Stimulated activated CD8-positive, alpha-beta memory T cell treated with anti-CD3 and anti-CD28 coated beads, Interleukin-7, amount 100 ng/mL, for 48 hours (primary cell): ENCODE measurements at places on chromosomes 7 and 10.

DNA sequence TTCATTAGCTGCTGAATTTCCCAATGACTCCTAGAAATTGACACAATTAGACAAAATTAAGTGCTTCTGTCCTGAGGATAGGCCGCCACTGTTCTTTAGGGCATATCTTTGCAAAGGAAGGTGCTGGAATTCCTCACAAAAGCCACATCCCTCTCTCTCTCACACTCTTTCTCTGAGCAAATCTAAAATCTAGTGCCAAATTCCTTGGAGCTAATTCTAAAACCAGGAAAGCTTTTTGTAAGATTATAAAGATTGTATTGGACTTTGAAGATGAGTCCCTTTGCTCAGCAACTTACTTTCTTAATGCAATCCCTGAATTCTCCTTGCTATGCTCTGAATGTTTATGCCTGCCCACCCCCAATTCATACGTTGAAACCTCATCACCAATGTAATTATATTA is 288.9 kb downstream of the KCNMA1 start:
- no peak for DNase-seq

DNA sequence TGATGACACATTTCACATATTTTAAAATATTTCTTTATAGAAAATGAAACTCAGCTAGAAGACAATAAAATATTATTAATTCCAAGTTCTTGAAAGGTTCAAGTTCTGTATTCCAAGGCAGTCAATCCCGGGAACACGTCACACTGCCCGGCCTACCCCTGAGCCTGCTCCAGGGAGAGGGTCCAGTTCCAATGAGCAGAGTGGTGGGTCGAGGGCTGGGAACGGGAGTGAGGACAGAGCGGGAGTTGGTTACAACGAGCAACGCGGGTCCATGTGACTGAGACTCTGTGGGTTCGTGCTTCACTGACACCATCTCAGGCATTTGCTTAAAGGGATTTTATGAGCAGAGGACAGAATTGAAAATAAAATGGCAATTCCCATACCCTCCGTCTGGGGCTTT is 209.4 kb downstream of the TCERG1L start:
- DNase-seq: no peak

GRCh38 chr10:4227586-4227985 is 442.6 kb upstream of the KLF6 start:
- no peak for DNase-seq

DNA sequence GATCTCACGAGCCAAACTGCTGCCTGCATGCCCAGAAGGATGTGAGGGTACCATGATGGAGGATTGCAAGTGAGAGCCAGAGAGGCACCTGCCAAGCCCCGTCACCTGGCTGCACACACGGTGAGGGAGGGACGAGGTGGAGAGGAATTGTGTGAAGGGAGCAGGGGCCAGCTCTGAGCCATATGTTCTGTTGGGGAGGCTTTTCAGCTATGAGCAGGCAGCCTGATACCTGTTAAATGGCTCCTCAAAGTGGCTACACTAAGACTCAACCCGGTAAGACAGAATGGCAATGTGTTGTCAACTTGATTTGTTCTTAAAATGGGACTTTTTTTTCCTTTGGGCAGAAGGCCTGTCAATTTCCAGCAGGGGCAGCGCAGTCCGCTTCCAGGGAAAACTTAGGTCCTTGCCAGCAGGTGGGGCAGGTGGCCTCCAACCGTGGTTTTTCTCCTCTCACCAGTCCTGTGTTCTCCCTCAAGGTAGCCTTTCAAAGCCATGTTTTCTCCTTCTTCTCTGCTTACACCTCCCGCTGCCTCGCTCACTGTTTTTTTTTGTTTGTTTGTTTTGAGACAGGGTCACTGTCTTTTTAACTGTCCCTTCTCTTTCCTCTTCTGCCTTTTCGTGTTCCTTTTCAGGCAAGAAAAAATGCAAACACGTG is 57.7 kb upstream of the ZNRF2 start:
- no peak for DNase-seq

DNA sequence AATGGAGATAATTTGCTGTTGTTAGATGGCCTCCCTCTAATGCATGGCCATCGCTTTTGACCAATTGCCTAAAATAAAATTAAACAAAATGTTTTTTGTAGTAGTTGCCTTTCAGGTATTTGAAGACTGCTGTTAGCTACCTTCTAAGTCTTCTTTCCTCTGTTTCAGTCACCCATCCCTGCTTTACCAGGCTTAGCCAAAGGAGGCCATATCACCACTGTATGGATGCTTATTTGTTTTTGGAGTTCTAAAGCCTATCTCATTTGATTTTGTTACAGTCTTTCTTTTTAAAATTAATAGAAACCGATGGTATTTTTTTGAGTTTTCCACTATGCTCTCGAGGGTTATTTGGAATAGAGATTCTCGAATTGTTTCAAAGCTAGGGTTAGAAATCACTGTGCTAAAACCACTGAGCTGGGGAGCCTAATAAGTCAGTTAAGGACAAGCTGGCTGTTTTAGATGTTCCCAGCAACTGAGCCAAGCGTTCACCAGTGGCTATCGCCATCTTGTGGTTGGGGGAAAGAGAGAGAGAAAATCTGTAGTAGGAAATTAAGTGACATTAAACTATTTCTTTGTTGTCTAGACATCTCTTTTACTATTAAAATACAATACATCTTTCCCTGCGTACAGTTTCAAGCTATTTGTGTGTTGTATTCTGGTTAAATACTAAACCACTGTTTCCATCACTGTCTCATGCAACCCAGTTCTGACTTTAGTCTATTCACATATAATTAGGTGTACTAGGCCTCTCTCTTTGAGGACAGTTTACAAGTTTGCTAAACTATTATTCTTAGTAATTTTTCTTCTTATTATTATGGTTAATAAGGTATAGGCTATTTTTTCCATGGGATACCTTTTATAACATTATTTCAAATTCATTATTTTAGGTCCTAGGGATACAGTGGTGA is 52.2 kb downstream of the GPR158 start:
- no peak for DNase-seq

DNA sequence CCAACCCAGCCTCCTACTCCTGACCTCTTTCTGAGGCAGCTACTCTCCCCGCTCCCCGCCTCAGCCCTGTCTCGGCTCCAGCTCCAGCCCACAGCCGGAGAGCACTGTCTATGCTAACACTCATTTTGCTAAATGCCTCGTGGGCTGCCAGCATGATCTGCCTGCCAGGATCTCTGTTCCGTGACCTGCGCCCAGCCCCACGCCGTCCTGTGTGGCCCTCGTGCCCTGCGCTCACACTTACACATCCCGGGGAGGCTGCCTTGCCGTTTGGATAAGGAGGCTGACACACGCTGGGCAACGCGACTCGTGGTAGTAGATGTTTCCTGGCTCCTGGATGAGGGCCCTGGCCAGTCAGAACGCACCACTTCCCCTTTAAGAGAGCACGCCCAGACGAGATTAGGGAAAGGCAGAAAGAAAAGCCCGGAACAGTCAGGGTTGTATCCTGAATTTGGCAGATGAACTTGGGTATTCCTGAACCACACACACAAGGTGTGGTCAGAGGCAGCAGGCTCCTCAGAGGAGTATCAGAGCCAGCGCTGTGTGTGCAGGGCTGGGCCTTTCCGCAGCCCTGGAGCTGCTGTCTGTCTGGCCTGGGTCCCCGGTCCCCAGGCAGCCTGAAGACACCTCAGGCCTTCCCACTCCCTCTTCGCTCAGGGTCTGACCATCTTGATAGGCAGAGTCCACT is 97.7 kb upstream of the EFCAB10 start:
- no peak for DNase-seq

DNA sequence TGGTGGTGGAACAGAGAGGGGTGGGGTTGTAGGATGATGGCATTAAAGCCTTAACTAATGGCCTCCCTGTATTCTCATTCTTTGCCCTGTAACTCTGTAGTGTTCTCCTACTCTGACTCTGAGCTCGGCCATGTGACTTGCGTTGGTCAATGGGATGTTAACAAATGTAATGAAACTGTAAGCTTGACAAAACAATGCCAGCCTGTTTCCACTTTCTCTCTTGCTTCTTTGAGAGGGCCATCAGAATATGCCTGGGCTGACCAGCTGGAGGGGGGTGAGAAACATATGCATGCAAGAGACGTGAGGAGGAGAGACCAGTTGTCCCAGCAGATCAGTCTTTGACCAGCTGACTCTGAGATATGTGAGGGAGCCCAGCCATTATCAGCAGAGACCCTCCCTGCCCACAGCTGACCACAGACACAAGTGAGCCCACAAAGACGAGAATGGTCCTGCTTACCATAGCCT is 100.6 kb downstream of the ICA1 start:
- no peak for DNase-seq

GRCh38 chr7:77409739-77410547 is 6.2 kb downstream of the GSAP start:
- no peak for DNase-seq

- no peak for DNase-seq
Observed at GRCh38 chr10:33483124-33483815, 148.8 kb upstream of the NRP1 start.

- no peak for DNase-seq
Observed at GRCh38 chr7:75743455-75743859, 4.7 kb upstream of the HIP1 start.

GRCh38 chr7:66464059-66464458 is 164.6 kb upstream of the KCTD7 start:
- DNase-seq: no peak

- DNase-seq: no peak
Observed at GRCh38 chr7:114589436-114589835, 174.8 kb downstream of the FOXP2 start.

DNA sequence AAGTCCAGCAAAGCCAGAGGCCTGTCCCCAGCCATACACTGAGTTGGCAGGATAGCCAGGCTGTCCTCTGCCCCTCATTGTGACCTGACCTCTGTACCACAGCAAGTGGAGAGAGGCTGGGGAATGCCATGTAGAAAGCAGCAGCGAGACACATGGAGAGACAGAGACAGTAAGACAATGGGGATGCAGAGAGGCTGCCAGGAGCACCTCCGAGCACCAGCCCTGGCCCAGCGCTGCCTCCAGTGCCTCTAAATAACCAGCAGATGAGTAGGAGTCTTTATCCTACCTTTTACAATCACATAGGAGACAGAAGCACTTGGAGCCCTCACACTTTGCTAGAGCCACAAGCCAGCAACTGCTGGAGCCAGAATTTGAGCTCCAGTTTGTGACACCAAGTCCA is 8.1 kb downstream of the GDF2 start:
- DNase-seq: no peak

DNA sequence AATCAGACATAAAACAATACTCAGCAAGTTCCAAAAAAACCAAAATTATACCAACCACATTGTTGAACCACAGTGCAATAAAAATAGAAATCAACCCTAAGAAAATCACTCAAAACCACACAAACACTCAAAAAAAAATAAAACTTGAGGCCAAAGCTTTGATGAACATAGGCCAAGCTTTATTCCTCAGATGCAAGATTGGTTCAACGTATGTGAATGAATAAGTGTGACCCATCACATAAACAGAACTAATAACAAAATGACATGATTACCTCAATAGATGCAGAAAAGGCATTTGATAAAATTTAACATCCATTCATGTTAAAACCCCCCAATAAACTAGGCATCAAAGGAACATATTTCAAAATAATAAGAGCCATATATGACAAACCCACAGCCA is 506.1 kb upstream of the FZD8 start:
- DNase-seq: no peak

- no peak for DNase-seq
Observed at GRCh38 chr10:8790390-8790789, 735.9 kb downstream of the GATA3 start.

- DNase-seq: no peak
Observed at GRCh38 chr7:82745820-82746219, 302.2 kb upstream of the CACNA2D1 start.

DNA sequence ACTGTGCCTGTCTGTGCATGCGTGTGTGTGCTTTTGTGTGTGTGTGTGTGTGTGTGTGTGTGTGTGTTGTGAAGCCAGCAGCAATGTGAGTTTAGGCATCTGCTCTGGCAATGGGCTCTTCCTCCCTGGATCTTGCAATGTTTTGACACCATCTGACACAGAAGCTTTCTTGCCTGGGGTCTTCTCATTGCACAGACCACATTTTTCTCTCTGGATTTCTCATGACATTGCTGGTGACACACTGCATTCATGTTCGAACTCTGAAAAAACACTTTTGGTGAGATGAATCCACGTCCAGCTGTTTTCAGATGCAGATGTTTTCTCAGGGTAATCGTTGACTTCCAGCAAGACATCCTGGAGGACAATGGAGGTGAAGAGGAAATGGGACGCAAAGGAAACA is 63.0 kb upstream of the FZD8 start:
- no peak for DNase-seq

DNA sequence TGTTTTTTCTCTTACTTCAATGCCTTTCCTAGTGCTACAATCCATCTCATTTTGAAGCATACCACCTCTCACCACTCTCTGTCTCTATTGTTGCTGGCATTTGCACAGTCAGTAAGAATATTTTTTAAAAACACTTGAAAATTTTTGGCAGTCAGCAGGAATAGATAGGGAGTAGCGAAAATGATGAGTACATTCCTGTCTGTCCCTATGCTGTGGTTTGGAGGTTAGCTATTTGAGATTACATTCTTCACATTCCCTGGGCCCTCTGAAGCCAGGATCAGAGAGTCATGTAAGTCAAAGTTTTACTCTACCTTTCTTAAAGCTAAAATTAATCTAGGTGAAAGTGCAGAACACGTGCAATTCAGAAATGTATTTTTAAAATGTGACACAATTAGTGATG is 53.0 kb upstream of the MAGI2 start:
- no peak for DNase-seq

GRCh38 chr7:24199978-24200377 is 84.0 kb upstream of the NPY start:
- no peak for DNase-seq

GRCh38 chr7:5050676-5051075 is 5.0 kb downstream of the RBAK start:
- no peak for DNase-seq

DNA sequence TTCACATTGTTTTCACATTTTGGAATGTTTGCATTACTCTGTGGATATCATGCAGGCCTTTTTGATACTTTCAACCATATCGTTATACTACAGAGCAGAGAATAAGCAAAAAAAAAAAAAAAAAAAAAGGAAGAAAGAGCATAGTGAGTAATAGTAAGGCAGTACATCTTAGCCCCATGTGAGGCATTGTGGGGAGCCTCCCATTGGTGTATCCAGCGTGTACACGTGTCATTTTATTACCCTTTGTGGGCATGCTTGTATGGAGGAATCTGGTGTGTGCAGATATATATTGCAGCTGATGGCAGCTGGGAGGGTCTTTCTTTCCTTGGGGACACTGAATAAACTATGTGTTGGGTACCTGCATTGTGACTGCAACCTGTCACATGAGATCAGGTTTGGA is 19.6 kb downstream of the R3HCC1L start:
- DNase-seq: no peak
